Stimulated activated CD4-positive, alpha-beta T cell treated with anti-CD3 and anti-CD28 coated beads, Interleukin-12 subunit alpha, Interleukin-12 subunit beta, amount 100 ng/mL, for 48 hours (primary cell): ENCODE measurements at places on chromosomes 12 and 14.

- peak; percentile 45 for DNase-seq
Measured at GRCh38 chr12:51323317-51323960, 535 bp downstream of the BIN2 start.

GRCh38 chr12:80869264-80869663, 68.5 kb downstream of the LIN7A start:
- no peak for DNase-seq

- no peak for DNase-seq
Measured at GRCh38 chr12:3084742-3085141, 7.6 kb downstream of the TSPAN9 start.

GRCh38 chr14:45120096-45120495, 14.2 kb downstream of the FKBP3 start:
- DNase-seq, result no peak

DNA sequence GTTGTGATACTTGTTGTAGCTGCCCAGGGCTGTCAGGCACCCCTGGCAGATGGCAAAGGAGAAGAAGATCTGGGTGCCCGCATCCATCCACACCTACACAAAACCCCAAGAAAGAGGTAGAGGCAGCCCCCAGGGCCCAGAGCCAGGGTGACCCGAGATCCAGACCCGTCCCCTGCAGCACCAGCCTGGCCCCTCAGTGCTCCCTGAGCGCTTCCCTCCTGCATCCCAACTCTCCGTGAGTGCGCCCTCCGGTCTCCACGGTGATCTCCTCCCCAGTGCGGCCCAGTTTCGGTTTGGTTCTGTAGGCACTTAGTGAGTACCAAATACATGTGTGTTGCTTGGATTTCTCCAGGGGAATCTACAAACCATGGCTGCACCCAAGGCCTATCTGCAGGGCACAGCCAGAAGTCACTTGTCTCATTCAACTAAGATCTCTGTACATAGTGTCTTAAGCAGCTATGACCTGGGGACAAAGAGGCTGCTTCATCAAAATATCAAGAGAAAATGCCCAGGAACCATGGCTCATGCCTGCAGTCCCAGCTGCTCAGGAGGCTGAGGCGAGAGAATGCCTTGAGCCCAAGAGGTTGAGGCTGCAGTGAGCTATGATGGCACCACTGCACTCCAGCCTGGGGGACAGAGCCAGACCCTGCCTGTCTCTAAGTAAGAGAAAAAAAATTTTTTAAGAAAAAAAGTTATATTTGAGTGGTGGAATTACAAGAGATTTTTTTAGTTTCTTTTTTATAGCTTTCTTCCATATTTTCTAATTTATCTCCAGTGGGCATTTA, 15.9 kb downstream of the SLC6A12 start:
- no peak for DNase-seq

GRCh38 chr12:19201661-19202060, 72.1 kb downstream of the PLEKHA5 start:
- DNase-seq, result no peak

DNA sequence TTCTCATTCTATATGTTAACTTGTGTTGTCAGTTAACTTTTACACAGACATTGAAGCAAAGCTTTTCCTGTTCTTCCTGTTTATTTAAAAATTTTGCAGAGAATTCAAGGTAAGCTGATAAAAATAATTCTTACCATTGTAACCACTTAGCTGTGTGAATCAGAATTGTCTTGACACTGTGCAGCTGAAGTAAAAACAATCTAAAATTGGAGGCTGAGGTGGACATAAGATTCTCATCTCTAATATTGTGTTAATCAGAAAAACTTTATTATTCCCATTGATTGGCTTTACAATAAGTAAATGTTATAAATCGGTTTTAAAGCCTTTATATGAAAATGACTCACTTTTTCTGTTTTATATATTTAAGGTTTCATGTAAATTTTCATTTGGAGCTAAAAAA, 240.3 kb upstream of the PLEKHG7 start:
- DNase-seq, result no peak

- DNase-seq, result no peak
Measured at GRCh38 chr14:105843444-105844046, 317.2 kb downstream of the TMEM121 start.

DNA sequence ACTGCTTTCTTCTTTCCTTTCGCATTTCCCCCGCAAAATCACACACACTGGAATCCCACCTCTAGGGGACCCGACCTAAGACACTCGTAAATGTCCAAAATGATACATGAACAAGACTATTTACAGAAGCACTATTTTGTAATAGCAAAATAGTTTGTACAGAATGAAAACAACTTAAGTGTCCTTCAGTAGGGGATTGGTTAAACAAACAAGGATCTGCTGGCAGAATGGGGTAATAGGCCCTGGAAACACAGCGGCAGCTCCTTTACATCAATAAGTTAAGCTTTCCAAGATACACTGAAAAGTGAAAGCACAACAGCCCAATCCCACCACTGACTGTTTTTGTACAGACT, 48.8 kb downstream of the LTBP2 start:
- no peak for DNase-seq

DNA sequence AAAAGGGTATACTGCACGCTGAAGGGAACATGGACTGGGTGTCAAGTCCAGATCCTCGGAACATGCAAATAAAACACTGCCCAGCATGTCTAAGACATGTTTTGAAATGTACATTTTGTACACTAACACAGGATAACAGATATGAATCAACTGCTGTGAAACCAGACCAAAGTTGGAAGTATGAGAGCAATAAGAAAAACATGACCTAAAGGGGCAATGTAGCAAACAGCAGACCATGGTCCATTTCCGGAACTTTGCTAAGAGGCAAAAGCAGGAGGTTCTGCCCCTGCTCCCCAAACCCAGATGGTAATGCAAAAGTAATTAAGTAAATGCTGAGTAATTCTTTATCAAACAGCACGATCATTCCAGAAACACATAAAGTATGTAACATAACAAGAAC, 125.2 kb downstream of the SLC25A21 start:
- no peak for DNase-seq

- no peak for DNase-seq
Measured at GRCh38 chr14:72663956-72664650, 229.8 kb downstream of the DPF3 start.

- DNase-seq, result no peak
Measured at GRCh38 chr12:72273499-72273837, 1.3 kb downstream of the TRHDE start.

DNA sequence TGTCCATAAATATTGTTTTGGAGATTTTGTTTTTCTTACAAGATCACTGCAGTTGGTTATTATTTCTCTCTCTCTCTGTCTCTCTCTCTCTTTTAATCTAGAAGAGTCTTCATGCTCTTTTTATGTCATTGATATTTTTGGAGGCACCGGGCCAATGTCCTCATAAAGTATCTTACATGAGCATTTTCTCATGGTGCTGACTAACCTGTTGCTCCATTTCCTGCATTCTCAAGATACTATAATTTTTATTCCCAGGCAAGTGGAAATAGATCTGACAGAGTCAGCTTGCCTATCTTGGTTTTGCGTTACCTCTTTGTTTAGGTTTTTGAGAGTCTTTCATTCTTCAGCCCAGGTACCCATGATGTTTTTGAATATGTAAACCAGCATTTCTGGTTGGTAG, 938.8 kb upstream of the FBXO33 start:
- DNase-seq, result no peak

DNA sequence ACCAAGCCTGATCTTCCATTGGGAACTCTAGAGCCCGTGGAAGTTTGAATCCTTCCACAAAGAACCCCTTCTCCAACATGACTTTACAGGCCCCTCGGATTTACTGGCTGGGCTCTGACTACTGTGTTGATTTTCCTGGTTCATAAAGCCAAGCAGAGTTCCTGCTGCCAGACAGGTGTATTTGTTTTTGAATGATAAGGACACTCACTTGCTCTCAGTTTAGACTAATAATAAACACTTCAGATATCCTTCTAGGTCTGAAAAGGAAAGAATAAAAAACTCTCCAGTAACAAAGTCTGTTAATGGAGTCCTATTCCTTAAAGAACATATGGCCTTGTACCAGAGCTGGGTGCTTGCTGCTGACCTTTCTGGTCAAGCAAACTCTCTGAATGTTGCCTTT, 31.0 kb downstream of the SIX1 start:
- DNase-seq, result no peak

- DNase-seq, result no peak
Measured at GRCh38 chr14:37195327-37195726, 2.4 kb upstream of the MIPOL1 start.

DNA sequence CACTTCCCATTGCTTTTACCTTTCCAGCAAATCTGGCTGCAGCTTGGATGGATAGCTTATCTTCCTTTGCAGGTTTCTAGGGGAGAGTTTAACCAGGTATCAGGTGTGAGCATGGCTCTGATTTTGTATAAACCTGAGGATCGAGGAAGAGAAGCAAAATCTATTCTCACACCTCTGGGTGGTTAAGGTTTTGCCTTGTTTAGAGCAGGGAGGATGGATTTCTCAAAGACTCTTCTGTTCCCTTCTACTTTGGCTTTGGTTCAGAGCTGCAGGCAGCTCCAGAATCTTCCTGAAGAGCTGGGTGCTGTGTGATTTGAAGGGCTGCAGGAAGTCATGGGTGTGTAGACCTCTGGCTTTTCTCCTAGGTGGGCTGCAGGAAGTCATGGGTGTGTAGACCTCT, 1.7 kb downstream of the JDP2 start:
- DNase-seq, result no peak

- DNase-seq, result no peak
Measured at GRCh38 chr12:41709463-41710285, 435.0 kb downstream of the GXYLT1 start.

DNA sequence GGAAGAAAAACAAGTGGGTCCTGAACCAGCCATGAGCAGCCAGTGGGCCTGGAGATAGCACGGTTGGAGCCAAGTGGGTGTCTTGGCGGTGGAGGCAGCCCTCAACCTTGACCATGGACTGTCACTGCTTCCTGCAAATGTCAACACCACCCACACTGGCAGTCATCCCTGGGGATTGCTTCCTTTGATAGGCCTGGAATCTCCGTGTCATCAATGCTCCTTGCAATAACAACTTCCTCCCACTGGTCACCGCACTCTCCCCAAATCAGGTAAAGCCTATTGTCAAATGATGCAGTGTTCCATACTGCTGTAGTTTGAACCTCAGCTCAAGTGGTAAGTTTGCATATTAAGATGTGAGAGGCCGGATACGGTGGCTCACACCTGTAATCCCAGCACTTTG, 129.1 kb downstream of the NTF3 start:
- DNase-seq, result no peak

- no peak for DNase-seq
Measured at GRCh38 chr12:10289005-10289754, 18.5 kb upstream of the KLRD1 start.

GRCh38 chr12:115570069-115570777, 707.3 kb downstream of the MED13L start:
- no peak for DNase-seq

DNA sequence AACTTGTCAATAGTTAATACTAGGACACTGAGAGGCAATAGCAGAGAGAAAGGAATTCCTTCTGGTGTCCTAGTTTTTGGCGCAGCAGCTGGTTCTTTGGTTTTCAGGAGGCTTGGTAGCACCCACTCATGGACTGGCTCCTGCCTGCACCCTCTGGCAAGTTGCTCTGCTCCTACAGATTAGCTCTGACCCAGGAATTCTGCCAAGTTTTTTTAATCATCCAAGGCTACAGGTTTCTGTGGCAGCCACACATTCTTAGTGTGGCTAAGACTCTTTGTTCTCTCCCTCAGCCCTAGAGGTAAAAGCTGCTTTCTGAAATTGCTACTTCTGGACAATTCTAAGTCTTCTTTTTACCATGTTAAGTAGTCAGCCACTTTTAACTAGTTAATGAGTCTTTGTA, 72.0 kb upstream of the FKBP4 start:
- no peak for DNase-seq

DNA sequence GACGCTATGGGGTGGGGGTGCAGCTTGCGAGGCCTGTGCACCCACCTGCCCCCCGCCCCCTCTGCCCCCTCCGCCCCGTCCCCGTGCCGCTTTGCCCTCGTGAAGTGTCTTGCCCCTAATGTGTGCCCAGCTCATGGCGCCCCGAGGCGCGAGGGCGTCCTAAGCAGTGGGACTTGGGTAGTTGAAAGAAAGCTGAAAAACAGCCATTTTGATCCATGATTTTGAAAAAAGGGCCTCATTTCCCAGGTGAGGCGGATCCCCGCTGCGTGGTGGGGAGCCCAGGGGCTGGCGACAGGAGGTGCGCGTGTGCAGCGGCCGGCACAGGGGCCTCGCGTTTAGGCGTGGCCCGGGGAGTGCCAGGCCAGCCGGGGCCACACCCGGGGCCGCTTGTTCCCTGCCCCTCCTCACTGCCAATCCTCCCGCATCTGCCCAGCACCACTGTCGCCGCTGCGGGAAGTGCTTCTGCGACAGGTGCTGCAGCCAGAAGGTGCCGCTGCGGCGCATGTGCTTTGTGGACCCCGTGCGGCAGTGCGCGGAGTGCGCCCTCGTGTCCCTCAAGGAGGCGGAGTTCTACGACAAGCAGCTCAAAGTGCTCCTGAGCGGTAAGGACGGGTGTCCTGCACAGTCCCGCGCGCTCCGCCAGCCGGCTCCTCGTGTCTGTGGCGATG, 11.8 kb downstream of the ZFYVE21 start:
- no peak for DNase-seq

DNA sequence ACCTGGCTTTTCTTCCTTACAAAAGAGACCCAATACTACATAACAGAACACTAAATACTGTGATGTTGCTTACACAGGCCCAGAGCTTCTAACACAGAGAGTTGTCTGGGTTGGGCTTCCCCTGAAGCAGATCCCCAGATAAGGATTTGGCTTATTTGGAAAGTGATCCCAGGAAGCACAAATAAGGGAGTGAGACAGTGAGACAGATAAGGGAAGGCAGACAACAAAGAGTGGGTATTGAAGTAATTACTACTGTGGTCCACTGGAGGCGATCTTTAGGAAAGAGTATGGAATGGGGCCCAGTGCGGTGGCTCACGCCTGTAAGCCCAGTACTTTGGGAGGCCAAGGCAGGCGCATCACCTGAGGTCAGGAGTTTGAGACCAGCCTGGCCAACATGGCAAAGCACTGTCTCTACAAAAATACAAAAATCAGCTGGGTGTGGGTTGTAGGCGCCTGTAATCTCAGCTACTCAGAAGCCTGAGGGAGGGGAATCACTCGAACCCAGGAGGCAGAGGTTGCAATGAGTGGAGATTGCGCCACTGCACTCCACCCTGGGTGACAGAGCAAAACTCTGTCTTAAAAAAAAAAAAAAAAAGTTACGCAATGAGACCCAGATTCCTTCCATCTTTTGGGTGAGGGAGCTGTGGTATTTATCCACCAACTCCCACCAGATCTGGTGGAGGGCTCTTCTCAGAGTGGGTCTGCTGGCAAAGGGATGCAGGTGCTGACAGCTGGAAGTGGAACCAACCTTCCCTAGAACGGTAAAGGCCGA, 10.2 kb upstream of the C12orf43 start:
- DNase-seq, result no peak

GRCh38 chr12:49549735-49550692, 11.2 kb downstream of the KCNH3 start:
- DNase-seq, result no peak

DNA sequence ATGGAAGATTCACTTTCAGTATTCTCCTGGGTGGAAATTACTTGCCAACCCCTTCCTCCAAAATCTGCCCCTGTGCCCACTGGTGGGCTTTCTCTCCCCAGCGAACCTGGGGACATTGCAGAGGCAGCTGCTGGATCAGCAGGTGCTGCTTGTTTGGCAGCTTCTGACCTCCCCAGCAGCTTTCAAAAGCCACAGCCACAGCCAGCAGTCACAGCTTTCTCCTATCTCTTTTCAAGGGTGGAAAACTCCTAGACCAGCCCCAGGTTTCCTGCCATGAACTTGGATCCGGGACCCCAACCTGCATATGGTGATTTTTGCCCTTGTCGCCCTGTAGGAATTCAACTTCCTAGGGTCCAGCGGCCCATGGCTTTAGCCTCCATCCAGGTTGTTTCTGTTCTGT, 330.8 kb downstream of the ADAMTS20 start:
- DNase-seq, result no peak
